ENCODE measurements at places on chromosomes 12 and 14. TPM values are rescaled to one million over a fixed set of nuclear protein-coding genes. Genes with fewer than 3 reads are reported as not detected.

NABP2 gene
- 56.7 TPM for total RNA-seq

FGD4 gene
- 0.17 TPM for total RNA-seq

RTL1 gene
- not detected for total RNA-seq

LRRC10 gene
- total RNA-seq = not detected

- no peak for DNase-seq
- no peak overlapping the region for H3K27ac ChIP-seq
- peaks cover 2% of the 10 kb centered on the region for H3K36me3 ChIP-seq
Measured at GRCh38 chr12:91892081-91892855, 253.4 kb downstream of the BTG1 start.

GRCh38 chr14:24701062-24701461 lies 67.1 kb upstream of the GZMB start:
- no peak overlapping the region for H3K27ac ChIP-seq
- H3K27me3 ChIP-seq = peaks cover 4% of the 10 kb centered on the region
- peaks cover 18% of the 10 kb centered on the region for H3K4me1 ChIP-seq

GRCh38 chr12:109580272-109580671 lies 6.7 kb downstream of the MVK start:
- H3K4me1 ChIP-seq = peaks cover 3% of the 10 kb centered on the region
- no peak overlapping the region for H3K4me3 ChIP-seq
- no peak overlapping the region for H3K27ac ChIP-seq
- no peak for DNase-seq
- H3K36me3 ChIP-seq = peaks cover 21% of the 10 kb centered on the region
- no peaks in the 10 kb centered on the region for H3K27me3 ChIP-seq

GRCh38 chr14:100305324-100306100 lies 732 bp downstream of the SLC25A29 start:
- no peak overlapping the region for H3K27ac ChIP-seq
- peaks cover 4% of the 10 kb centered on the region for H3K36me3 ChIP-seq
- peak; percentile 24 for DNase-seq

GRCh38 chr12:2959192-2959504 lies at the start of gene TEAD4:
TSS of gene TEAD4 (plus strand) at chr12:2959397.
- H3K4me1 ChIP-seq = peaks cover 20% of the 10 kb centered on the region
- DNase-seq = peak; percentile 9
- peak within 1 kb of the TSS; percentile 85 for H3K4me3 ChIP-seq
- H3K27ac ChIP-seq = no peak within 1 kb of the TSS
- H3K36me3 ChIP-seq = peaks cover 2% of the 10 kb centered on the region

DNA sequence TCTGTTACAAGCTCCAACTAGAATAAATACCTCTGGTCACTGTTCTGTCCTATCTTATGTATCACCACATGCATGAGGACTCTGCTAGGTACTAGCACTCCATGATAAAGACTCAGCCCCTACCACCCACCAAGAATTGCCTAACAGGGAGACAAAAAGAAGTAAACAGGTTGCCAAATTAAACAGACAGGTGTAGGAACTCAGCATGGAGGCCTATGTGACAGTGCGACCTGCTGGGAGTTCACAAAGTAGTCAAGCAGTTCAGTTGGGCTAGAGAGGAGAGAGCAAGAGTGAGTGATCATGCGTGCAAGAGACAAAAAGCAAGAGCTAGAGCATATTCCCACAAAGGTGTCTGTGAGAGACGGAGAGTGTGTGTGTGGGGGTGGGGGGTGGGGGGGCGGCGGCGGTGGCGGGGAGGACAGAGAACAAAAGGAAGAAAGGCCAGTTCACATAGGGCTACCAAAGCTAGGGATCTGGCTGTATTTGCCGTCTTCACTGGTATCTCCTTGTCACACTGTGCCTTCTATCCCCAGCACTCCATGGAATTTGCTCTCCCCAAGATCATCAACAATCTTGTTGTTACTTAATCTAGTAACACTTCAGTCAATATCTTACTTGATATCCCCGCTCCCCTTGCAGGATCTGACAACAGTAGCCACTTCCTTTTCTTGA lies 81.2 kb downstream of the SPPL3 start:
- no peaks in the 10 kb centered on the region for H3K27me3 ChIP-seq
- H3K27ac ChIP-seq = no peak overlapping the region
- no peaks in the 10 kb centered on the region for H3K36me3 ChIP-seq
- DNase-seq = no peak
- H3K4me3 ChIP-seq = no peak overlapping the region
